ENCODE measurements at places on chromosomes 16 and 17.

DNA sequence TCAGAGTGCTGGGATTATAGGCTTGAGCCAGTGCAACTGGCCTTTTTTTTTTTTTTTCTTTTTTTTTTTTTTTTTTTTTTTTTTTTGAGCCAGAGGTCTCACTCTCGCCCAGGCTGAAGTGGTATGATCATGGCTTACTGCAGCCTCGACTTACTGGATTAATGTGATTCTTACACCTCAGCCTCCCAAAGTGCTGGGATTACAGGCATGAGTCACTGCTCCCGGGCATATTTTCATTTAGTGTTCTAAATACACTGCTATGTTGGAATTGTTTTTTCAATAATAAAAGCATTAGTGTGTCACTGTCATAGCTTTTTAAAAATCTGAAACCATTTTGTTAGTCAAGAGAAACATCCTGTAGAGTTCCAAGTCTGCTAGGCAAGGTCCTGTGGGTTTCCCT, 40.3 kb downstream of the NDE1 start:
- DNase-seq: no peak

DNA sequence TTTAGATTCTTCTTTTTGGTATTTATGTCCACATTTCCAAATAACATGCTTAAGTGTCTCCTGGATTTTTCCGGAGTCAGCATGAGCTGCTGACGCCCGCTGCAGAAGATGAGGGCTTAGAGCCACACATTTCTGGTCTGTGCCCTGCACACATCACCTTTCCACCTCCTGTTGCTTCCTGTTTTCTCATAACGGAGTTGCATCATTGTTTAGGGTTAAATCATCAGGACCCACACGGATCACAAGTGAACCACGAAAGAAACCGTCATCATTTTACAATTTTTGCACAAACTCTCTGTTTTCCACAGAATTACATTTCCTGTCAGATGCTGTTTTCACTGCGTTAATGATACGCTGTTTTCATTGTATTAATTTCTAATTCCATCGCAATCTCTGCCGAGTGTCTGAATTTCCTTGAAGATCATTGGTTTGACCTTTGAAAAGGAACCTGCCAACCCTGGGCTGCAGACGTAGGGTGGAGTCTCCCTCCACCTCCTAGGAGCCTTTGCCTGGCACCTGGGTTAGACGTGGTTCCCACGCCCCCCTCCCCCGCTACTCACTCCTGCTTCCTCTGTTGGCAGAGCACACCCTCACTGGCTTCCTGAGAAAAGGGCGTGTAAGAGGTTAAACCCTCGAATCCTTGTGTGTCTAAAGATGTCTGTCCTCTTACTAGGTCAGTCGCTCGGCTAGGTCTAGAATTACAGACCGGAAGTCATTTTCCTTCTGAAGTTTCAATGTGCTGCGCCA, 68.2 kb downstream of the RNF213 start:
- DNase-seq: no peak

GRCh38 chr16:67726106-67727034, 7.3 kb upstream of the GFOD2 start:
- no peak for DNase-seq

- DNase-seq: peak; percentile 92
Measured at GRCh38 chr17:39636927-39637736, at the start of gene STARD3. Gene STARD3 (plus strand): TSS chr17:39637144. CDS start chr17:39653532, 16,388 bp downstream.

DNA sequence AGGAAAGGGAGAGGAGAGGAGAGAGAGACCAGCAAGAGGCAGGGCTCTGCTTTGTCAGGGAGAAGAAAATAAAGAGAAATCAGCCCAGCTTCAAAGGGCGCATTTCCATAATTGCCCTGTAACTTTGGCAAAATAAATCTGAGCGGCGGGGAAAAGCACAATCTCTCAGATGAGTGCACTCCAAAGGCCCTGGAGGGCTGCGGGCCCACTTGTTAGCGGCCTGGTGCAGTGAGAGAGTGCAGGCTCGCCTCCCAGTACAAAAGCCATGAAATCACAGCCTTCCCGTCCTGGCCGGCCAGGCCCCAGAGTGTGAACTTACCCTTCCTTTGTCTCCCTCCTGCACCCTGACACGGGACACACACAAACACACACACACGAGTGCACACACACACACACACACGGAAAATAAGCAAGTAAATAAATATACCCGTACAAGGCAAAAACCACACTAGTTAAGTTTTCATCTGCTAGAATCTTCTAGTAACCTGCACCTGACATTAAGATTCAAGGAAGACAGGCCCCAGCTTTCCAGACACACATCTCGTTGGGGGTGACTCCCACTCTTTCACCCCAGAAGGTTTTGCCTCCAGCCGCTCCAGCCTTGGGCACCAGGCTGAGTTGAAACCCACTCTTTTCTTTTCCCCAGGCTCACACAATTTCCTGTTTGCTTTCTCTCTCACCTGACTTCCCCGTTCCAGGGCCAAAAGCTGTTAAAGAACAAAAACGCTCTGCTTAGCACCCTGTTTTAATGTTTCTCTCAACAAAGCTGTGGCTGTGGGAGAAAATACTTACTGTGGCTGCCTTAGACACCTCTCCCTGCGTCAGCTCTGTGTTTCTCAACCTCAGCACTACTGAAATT, 8.5 kb downstream of the IRX3 start:
- DNase-seq: no peak

- peak; percentile 68 for DNase-seq
Measured at GRCh38 chr16:86016201-86016965, 117.4 kb downstream of the IRF8 start.

- peak; percentile 13 for DNase-seq
Measured at GRCh38 chr17:70956726-70957125, 787.4 kb downstream of the KCNJ2 start.

- DNase-seq: no peak
Measured at GRCh38 chr16:69327585-69328310, 2.6 kb downstream of the PDF start.

DNA sequence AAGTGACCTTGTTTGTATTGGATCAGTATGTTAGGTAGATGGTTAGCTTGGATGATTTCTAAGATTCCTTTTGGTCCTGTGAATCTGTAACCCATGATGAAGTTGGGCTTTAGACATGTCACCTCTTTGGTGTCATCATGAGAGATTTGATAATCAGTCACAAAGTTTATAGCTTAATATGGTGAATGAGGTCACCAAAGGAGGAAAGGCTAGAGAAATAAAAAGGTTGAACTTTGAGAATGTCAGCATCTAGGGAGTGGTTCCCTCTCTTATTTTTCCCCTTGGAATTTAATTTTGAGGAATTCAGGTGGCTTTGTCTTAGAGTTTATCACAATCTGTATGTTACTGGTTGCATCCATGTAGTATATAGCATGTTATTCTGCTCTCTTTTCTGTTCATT, 45.3 kb downstream of the NLK start:
- no peak for DNase-seq

DNA sequence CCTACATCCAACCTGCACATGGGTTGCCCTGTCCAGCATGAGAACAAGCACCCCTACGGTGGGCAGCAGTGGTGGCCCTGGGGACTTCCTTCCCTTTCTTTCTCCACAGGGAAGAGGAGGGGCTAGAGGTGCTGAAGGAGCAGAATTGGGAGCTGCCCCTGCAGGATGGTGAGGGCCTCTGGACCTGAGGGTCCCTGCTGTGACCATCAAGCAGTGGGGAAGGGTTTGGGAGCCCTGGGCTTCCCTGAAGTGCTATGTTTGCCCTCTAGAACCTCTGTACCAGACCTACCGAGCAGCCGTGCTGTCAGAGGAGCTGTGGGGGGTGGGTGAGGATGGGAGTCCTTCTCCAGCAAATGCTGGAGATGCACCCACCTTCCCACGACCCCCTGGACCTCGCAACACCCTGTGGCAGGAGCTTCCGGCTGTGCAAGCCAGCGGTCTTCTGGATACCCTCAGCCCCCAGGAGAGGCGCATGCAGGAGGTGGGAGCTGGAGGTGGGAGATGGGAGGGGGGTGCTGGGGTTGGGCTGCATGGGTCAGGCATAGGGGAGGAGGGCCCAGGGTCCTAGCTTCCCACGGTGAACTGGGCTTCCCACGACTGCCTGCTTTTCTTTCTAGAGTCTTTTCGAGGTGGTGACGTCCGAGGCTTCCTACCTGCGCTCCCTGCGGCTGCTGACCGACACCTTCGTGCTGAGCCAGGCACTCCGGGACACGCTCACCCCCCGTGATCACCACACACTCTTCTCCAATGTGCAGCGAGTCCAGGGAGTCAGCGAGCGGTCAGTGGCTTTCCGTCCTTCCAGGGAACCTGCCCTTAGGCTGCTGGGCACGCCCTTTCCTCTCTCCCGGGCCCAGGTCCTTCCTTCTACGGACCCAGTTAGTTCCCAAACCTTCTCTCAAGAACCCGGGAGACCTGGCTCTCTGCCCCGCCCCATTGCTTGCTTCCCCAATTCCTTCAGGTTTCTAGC, 5.0 kb downstream of the ARHGEF15 start:
- DNase-seq: no peak

GRCh38 chr17:65054602-65055001, 1.9 kb downstream of the GNA13 start:
- DNase-seq: no peak

DNA sequence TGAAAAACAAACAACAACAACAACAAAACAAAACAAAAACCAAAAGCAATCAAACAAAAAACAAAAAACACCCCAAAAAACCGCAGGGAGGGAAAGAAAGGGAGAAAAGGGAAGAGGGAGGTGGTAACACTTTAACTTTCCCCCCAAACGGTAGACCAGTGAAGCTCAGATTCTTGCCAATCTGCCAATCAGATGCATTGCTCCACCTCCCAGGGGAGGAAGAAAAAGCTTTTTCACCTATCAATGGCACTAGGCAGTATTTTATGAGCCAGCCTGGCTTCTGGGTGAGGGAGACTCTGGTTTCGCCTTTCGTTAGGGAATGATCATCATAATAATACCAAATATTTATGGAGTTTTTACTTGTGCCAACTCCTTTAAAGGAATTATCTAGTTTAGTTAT, 94.1 kb downstream of the GPR139 start:
- no peak for DNase-seq

DNA sequence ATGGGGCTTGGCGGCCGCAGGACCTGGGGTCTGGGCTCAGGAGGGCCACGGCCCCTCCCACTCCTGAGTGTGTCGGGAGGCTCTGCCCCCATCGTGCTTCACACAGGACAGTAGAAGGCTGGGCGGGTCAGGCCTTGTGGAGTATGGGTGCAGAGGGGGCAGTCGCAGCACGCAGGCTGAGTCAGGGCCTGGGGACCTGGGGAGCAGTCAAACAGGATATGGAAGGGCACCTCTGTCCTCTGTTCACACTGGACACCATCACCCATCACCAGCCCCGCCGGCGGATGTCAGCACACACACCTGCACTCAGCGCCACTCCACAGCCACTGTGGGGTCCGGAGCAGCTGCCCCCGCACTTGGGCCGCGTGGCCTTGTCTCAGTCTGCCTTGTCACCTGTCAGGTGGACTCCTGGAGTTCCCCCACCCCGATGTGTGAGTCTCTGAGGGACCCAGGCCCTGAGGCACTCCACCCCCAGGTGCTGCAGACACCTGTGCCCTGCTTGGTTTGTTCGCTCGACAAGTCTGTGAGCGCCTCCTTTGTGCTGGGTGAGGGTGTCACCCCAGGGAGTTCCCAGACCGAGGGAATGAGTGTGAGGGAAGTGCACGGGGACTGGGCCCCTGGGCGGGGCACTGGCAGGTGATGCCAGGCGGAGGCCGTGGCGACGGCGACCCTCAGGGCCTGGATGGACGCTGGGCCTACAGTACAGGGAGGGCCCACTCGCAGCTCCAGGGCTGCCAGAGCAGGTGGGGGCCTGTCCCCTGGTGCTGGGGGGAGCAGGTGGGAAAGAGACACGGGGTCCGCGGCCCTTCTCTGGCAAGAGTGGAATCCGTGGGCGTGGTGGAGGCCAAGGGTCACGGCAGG, 31.7 kb downstream of the ZFPM1 start:
- DNase-seq: no peak

GRCh38 chr16:87761060-87761459, 4.7 kb downstream of the KLHDC4 start:
- no peak for DNase-seq

GRCh38 chr17:62601471-62601870, 26.0 kb upstream of the MRC2 start:
- DNase-seq: no peak

DNA sequence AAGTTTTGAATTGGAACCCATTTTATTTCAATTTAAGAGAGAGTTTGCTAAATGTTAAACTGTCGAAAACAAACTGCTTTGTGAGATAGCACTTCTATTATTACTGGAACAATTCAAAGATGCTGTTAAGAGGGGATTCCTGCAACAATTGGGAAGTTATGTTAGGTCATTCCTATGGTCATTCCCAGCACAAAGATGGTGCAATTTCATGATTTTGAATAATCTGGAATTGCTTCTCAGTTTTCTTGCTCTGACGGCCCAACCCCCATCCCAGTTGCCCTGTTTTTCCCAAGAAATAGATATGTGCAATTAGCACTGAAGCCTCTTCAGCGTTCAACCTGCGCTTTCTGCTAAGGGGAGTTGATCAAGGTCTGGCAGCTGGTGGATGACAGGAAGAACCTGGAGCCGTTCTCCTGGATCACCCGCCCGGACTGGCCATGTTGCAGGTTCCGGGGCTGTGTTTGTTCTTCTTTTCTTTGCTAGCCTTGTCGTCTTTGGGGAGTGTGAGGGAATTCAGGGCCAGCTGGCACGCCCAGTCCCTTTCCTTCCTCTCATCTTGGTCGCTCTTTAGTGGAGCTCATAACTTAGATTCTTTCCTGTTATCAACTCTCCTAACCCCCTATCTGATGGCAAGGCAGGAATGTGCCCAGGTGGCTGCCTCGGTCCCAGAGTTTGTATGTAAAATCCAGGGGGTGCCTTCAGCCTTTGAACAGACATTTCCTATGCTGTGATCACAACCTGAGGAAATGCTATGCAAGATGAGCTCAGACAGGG, 29.0 kb upstream of the IRF8 start:
- DNase-seq: no peak

DNA sequence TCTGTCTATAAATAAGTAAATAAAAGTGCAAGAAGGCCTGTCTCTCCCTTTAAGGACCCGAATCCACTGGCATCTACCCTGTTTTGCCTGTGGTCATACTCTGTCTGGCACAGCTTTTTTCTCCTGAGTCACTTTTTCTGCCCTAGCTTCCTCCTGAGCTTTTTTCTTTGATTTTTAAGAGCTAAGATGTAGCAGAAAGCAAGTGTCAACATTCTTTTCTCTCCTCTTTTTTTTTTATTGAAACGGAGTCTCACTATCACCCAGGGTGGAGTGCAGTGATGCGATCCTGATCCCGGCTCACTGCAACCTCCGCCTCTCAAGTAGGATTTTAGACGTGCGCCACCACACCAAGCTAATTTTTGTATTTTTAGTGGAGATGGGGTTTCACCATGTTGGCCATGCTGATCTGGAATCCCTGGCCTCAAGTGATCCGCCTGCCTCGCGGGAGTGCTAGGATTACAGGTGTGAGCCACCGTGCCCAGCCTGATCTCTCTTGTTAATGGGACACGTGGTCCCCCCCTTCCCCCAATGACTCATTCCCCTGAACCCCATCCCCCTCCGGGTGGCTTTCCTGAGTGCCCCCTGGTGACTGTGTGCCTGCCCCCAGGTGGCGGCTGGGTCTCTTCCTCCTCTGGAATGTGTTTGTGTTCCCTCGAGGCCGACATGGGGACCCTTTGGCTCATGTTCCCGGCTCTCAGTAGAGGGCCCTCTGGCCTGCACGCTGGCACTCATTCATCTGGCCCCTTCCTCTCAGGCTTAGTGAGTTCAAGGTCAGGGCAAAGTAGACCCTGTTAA, 14.2 kb downstream of the C16orf90 start:
- DNase-seq: no peak

Measured in muscle of arm (tissue), 14 donors.